Naive thymus-derived CD4-positive, alpha-beta T cell (primary cell): ENCODE measurements at places on chromosomes 7 and 10.

DNA sequence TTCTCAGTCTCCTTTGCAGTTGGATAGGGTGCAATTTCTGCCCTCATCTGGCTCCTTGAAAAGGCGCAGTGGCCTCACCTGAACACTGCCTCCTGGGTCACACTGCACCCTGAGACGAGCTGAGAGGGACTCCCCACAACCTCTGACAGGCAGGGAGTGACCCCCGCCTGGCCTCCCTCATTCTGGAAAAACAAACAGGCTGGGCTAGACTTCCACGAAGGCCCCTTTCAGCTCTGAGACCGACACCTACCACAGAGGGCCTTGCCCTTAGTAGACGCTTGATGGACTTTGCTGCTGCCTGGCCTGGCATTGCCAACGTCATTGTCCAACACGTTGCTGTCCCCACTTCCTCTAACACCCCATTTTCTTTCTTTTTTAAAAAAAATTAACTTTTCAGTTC, 8.6 kb downstream of the FAM241B start:
- DNase-seq = no peak

- DNase-seq = no peak
These were observed 101.2 kb upstream of the MGMT start for GRCh38 chr10:129365767-129366402.

DNA sequence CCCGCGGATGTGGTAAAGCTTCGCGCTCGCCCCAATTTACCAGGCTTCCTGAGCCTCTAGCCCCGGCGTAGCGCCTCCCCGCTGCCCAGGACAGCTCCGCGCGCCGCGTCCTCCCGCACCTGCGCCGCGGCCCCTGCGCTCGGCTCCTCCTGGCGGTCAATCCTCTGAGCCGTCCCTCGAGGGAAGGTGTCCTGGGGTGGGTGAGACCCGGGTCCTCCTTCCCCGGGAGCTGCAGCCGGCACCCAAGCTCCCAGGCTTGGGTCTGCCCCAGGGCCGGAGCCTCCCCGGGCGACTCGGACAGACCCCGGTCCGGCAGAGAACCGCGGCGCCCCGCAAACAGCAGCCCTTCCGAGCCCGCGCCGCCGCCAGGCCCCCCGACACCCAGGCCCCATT, 512 bp downstream of the OSBPL3 start:
- DNase-seq = no peak

DNA sequence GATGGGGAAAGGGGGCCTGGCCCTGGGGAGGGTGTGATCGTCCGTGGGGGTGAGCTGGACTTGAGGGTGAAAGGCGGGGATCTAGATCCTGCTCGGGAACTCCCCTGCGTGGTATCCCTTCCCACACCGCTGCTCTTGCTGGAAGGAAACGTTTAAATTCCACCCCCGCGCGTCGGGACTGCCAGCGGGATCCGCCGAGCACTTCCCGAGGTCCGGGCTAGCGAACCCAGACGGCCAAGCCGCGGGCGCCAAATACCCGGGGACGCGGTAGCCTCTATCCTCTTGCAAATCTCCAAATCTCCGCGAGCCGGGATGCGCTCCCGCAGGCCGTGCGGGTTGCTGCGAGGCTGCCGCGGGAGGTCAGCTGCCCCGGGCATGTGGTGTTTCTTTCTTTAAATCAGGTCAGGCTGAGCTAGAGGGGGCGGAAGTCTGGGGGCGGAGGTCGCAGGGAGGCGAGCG, 904 bp downstream of the NPTX2 start:
- no peak for DNase-seq

DNA sequence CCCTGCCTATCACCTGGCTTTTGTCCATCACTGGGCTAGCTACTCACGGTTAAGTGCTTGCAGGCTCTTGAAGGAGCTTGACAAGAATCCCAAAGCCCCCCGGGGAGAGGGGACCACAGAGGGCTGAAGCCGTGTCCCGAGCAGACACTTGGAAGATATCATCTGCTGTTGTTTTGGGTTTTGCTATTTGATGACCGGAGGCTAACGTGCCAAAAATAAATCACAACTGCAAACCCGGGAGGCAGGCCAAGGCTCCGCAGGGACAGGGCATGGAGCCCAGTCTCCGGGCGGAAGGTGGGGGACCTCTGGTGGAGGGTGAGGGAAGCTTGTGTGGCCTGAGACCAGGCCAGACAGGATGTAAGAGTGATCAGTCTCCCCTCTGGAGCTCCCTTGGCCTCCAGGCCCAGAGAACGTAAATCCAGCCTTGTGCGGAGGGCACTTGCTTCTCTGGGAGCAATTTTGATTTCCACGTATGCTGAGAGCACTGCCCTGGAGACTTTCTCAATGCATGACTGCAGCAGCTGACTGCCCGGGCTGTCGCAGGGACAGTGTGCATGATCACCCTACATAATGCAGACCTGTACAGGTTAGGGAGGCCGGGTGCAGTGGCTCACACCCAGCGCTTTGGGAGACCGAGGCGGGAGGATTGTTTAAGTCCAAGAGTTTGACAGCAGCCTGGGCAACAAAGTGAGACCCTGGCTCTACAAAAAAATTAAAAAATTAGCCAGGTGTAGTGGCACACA, at the start of gene PHKG1:
PHKG1 (minus strand) TSS at position 164 of the 743 bp plus-strand sequence. CDS start 4,011 bp downstream, outside the sequence.
- DNase-seq = no peak

DNA sequence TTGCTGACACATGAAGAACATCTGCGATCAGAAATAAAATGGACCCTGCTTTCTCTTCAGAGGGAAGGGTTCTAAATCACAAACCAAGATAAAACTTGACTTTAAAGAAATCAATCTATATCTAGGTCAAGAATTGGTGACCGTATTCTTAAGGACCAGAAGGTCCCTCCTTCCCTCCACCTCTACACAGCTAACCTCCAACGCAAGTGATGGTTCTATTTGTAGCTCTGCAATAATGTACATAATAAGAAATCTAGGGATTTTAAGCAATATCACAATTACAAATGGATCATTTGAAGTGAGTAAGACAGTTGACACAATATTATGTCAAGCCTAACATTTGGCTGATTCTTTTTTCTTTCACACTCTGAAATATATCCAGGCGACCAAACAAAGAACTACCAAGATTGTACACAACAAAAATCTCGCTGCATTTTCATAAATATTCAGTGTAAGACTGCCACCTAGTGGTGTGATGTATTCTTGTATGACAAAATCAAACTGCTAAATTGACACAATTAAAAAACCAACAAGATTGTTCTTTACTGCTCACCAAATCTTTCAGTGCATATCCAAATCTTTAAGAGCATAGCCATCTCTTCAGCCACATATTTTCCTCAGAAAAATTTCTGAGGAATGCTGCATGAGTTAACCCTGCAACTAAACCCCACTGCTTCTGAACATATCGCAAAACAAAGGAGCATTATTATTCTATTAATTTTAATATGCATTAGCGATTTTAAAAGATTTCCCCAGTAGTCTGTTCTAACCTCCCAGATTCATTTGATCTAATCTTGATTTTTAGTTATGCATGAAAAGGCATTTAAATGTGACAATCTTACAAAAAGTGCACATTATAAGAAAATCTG, 44.5 kb downstream of the ICA1 start:
- DNase-seq = peak; percentile 70

DNA sequence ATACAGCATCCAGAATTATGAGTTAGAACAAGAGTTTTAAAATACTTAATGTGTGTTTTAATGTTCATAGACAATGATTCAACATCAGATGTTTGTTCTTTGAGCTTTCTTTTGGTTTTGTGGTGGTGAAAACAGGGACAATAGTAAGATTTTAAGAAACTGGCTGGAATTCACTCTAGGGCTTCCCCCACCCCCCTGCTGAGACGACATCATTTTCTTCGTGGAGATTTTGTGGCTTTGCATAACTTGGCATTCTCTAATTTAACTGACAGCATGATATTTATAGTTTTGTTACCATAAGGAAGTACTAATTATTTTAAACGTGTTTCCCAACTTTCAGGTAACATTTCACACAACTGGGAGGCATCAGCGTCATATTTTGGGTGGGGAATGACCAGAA, 184.1 kb downstream of the BICC1 start:
- no peak for DNase-seq

DNA sequence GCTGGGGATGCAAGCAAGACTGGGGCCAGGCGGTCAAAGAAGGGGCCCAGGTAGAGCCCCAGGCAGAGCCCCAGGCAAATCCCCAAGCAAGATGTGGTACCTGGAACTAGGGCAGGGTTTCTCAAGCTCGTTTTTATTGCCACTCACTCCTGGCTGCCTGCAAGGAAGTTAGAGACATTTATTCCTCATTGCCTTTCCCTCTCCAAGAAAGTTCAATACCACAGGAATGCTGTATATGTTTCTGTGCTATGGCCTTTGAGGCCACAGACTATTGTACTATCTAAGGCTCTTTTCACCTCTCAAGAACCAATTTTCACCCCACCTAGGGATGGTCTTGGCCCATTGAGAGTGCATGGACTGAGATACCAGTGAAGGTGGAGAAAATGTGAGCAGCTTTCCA, 71.3 kb downstream of the TACC2 start:
- DNase-seq = no peak

- DNase-seq = no peak
These were observed 53.0 kb upstream of the CABCOCO1 start for GRCh38 chr10:61609701-61610100.

DNA sequence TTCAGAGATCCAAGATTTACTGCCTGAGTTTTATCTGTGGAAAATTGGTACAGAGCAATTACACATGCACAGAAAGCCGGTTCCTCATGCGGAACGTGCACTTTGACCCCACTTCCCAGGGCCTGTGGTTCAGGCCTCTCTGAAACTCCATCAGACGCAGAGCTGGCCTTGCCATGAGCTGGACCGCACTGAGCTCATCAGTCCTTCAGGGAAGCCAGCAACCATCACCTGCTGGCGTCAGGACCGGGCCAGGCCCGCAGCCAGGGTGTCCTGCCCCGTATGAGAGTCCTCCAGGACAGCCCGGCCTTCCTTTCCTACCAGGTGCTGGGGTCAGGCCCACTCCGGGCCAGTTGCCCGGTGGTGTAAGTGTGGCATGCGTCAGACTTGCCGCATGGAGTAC, 446.5 kb upstream of the FOXK1 start:
- no peak for DNase-seq

- DNase-seq = no peak
These were observed 77.2 kb downstream of the TNS3 start for GRCh38 chr7:47504551-47505311.

DNA sequence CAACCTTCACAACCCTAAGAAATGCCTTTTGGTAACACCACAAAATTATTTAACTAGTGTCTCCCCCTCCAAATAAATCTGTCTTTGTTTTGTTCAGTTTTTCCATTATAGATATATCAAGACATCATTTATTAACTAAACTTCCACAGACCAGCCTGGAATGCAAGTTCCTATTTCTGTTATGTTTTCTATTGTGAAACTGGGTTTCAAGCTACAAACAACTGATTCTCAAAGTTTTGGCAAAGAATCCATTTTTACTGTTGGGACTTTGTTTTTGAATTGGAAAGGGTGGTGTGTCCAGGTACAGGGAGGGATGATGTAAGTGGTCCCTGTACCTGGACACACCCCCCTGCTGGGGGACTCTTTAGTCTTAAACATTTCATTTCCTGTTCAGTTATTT, 36.2 kb downstream of the STAMBPL1 start:
- DNase-seq = no peak

DNA sequence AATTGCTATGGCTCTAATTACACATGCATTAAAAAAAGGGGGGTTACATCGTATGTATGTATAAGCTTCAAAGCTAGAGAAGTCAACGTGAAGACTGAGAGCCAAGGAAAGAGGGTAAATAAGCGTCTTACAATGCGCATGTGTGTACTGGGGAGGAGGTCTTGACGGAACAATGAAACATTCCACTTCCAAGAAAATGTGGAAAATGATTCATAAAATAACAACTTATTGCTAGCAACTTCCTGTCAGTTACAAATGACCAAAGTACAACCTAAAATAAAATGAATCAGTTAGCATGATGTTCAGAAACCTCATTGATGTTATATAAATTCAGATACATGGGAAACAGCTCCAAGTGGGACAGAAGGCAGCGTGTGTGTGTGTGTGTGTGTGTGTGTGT, 104.1 kb upstream of the RHEB start:
- no peak for DNase-seq

DNA sequence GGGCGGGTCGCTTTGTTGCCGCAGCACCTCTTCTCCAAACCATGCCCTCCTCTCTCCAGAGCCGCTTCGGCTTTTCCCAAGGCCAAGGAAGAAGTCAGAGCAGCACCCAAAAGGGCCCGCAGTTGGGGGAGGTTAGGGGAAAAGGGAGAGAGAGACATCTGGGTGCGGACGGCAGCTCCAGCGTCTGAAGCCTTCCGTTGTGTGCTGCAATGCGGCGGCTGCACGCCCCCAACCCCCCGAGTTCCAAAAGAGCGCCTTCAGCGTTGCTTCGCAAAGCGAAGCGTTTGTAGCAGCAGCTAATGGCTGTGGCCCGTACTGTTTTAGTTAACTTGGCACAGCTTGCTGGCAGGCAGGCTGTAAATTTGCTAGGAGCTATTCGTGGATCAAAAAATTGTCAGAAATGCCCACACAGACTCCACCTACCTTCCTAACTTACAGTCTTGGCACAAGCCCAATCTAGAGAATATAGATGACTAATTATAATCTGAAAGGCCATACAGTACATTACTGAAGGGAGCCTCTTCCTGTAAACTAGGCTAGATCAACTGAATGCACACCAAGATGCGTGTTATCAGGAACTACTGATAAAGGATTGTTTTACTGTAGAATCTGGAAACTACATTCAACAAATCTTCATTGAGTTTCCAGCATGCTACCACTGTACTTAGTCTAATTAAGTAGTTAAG, 1.1 kb upstream of the KBTBD2 start:
- DNase-seq = peak; percentile 60

DNA sequence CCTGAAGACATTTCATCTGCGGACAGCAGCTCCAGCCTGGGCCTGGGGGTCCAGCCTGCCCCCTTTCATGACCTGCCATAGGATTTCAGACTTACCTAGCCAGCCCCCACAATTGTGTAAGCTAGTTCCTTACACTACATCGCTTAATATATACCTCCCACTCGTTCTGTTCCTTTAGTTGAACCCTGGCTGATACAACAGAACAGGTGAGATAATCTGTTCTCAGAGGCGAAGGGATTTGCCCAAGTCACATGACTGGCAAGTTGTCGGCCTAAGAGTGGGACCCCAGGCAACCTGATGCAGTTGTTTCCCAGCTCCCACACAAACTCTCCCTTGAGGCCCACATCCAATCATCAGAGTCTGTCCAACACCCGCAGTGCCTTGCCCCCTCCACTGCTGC, 168.2 kb downstream of the SH3PXD2A start:
- DNase-seq = no peak

- DNase-seq = peak; percentile 61
These were observed 37.8 kb downstream of the DNAJB12 start for GRCh38 chr10:72316748-72317435.
